CD4-positive, alpha-beta T cell treated with Interleukin-15 for 4 hours (primary cell): ENCODE measurements at places on chromosomes 2 and 18.

DNA sequence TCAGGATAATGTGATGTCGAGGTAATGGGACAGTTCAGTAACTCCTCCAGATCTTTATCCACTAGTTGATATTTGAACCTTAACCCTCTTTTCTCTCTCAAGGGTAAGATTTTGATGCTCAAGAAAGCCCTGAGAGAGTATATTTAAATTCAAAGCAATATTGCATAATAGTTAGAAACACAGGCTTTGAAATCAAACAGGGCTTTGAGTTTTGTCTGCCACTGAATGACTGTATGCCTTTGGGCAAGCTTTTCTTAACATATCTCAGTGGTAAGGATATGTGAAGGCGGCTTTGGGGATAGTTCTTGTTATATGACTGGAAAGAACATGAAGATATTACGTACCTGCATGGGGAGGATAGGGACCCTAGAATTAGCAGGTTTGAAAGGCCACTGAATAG lies 11.1 kb downstream of the ITPRID2 start:
- no peak for DNase-seq

GRCh38 chr2:100628506-100628905 lies 65.7 kb downstream of the PDCL3 start:
- no peak for DNase-seq

- no peak for DNase-seq
Observed at GRCh38 chr18:39781565-39781964, 2173.5 kb upstream of the PIK3C3 start.

- no peak for DNase-seq
Observed at GRCh38 chr2:96702098-96702785, 37.6 kb downstream of the LMAN2L start.

- no peak for DNase-seq
Observed at GRCh38 chr2:5696404-5696944, 4.3 kb downstream of the SOX11 start.

GRCh38 chr18:6607343-6607742 lies 122.2 kb upstream of the ARHGAP28 start:
- no peak for DNase-seq

GRCh38 chr18:45482286-45482685 lies 133.0 kb upstream of the SLC14A2 start:
- DNase-seq, result no peak

DNA sequence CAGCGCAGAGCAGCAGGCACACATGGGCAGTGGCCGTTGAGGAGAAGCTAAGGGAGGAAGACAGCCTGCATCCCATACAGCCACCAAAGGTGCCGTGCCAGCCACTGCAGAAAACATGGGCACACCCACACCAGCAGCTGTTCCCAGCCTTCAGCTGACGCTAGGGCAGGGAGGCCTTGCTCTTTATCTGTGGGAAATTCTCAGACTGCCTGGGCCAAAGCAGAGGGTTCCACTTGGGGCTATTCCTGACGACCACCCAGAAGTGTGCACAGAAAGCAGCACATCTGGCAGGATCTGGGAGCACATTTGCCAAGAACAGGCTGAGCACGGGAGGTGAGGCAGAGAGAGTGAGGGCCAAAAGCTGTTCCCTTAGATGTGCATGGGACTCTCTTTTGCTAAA lies 101.3 kb upstream of the SOX11 start:
- DNase-seq, result no peak

DNA sequence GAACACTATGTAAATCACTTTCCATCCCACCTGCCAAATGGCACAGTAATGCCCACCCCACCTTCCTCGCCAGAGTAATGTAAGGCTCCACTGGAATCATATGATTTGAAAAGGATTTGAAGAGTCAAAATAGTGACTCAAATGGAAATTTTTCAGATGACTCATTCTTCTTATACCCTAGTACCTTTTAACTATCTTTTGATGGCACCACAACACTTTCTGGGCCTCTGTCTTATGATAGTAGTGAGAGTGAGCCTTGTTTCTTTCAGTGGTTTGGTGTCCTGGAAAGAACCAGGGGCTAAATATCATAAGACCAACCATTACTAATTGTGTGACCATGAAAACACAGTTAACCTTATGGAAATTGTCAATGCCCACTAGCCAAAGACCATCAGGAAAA lies 235.4 kb upstream of the SLC14A2 start:
- DNase-seq, result no peak

GRCh38 chr18:41751161-41751560 lies 203.9 kb upstream of the PIK3C3 start:
- no peak for DNase-seq

GRCh38 chr2:236767941-236768340 lies 198.3 kb downstream of the ACKR3 start:
- DNase-seq, result no peak

DNA sequence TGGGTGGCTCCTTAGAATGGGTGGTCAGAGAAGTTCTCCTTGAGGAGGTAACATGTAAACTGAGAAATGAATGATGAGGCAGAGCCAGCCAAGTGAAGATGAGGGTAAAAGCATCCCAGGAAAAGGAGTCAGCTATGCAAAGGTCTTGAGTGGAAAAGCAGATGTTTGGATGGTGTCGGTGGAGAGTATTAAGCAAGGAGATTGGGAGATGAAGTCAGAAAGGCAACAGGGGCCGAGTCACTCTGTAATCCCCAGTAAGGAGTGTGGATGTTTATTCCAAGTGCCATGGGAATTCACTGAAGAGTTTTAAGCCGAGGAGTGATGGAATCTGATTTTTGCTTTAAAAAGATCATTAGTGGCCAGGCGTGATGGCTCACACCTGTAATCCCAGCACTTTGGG lies 3.4 kb upstream of the STAMBP start:
- no peak for DNase-seq

- no peak for DNase-seq
Observed at GRCh38 chr2:30612371-30612770, 165.3 kb downstream of the LCLAT1 start.

- DNase-seq, result no peak
Observed at GRCh38 chr2:85259101-85259590, 68.6 kb downstream of the TGOLN2 start.

- no peak for DNase-seq
Observed at GRCh38 chr2:223932816-223933800, 12.0 kb downstream of the WDFY1 start.

GRCh38 chr2:160555420-160556071 lies 61.9 kb upstream of the RBMS1 start:
- DNase-seq, result no peak

GRCh38 chr2:190714958-190715357 lies 66.1 kb downstream of the NAB1 start:
- no peak for DNase-seq

DNA sequence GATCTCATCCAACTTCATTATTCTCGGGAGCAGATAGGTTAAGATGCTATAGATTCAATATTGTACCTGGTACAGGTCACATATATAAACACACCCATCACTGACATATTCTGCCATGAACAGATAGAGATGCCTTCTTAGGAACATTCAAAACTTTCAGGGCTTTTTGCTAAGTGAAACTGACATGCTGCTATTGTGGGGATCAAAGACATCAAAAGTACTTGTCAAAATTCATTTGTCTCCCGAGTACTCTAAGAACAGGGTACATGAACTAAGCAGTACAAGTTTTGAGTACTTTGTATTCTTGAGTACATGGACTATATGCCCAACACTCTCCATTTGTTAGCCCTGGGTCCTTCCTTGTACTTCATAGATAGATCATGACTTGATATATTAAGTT lies 173.5 kb downstream of the FSHR start:
- no peak for DNase-seq

- DNase-seq, result no peak
Observed at GRCh38 chr18:74604361-74604760, 6.7 kb downstream of the ZNF407 start.

DNA sequence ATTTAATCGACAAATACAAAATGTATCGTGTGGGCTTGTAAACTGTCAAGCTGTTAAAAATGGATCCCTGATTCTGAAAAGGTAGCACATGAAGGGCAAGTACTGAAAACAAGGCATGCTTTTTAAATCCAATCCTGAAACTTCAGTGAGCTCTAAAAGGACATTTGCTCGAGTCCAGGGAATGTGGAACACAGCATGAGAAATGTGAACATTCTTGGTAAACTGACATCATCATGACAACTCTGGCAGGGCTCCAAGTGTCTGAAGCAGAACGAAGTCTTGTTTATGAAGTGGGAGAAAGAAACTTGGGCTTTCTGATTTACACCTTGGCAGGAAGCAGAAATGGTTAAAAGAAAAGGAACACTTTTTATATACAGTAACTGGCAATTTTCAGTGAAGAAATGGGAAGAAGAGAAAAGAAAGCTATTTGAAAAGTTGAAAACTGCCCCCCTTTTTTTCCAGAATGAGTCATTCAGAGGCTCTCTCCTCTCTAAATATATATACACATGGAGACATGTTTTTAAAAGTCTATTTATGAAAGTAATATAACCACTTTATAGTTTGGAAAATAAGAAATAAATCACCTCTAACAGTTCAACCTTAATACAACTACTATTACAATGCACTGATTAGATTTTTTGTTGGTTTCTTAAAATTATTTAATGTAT lies 120.8 kb downstream of the GAREM1 start:
- DNase-seq, result no peak

GRCh38 chr2:129074298-129074920 lies 755.7 kb upstream of the HS6ST1 start:
- DNase-seq, result no peak
